Amniotic epithelial cell (primary cell): ENCODE measurements at places on chromosomes 4 and X.

DNA sequence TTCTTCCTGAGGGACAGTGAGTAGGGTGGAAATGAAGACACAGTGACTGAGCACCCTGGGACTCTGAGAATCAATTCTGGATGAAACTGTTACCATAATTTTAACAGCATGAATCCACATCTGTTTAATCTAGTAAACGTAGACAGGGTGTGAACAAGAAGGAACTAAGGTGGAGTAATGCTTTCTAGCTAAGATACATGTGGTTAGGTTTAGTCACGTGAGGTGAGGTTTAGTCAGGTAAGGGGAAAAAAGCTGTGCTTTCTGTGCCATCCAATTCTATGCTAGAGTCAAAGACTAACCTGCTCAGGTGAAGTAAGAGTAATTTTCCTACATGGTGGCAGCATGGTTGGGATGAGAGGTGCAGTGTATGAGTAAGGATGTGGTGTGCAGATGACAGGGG, 54.0 kb upstream of the C4orf54 start:
- DNase-seq: no peak

- peak; percentile 24 for DNase-seq
Measured at GRCh38 chrX:109600237-109600651, 24.7 kb downstream of the KCNE5 start.

- DNase-seq: no peak
Measured at GRCh38 chr4:115234405-115235093, 121.1 kb upstream of the NDST4 start.

- DNase-seq: peak; percentile 96
Measured at GRCh38 chr4:113445286-113445685, 316.3 kb downstream of the CAMK2D start.

DNA sequence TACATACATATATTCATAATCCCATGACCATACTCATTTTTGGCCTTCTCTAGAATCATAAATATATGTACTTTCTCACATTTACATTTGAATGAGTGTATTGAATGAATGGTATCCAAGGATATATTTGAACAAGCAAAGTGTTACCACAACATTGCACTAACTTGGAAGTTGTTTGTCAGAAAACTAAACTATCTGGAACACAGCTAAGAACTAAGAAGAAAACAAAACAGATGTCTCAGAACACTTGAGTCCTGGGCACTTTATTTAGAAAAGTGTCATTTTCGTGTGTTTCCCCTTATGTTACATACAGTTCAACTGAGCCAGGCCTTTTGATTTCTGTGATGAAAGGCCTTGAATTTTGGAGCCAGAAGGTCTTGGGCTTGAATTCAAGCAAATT, 466.7 kb upstream of the FAT1 start:
- no peak for DNase-seq

GRCh38 chr4:36054694-36055422, 189.5 kb downstream of the ARAP2 start:
- peak; percentile 22 for DNase-seq

DNA sequence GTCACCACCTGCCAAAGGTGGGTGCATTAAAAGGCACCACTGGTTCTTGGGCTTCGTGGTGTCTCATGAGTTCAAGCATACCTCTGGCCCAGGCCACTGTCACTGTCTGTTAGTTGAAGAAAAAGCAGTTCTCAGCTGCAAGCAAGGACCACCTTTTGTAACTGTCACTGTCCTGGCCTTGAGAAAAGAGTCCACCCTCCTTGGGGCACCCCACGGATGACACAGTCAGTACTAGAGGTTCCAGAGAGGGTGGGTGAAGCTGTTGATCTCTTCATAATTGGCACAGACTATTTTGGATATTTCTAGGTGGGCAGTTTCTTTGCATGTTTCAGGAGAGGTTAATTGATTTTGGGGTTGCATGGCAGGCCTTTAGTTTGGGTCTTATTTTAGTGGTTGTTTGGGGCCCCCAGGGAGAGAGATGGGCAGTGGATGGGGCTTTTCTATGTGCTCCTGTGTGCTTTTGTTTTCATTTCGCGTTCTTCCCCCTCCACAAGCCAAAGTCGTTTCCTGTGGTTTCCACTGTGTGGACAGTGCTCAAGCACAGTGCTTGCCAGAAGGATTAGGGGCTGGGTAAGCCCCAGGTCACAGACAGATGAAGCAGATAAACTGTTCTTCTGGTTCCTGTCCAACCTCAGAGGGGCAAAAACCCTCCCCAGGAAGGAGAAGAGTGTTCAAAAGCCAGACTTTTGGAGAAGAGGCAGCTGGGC, 156.2 kb upstream of the PPP1R2C start:
- DNase-seq: peak; percentile 13

GRCh38 chrX:38232079-38232686, 11.5 kb upstream of the SRPX start:
- DNase-seq: peak; percentile 74

DNA sequence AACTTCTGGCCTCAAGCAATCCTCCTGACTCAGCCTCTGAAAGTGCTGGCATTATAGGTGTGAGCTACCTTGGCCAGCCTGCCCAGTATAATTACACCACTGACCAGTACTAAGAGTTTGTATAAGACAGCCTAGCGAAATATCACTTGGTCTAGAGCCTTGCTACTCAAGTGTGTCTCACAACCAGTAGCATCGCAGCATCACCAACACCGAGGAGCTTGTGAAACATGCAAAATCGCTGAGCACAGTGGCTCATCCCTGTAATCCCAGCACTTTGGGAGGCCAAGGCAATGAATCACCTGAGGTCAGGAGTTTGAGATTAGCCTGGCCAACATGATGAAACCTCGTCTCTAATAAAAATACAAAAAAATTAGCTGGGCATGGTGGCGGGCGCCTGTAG, 102.0 kb upstream of the GATB start:
- peak; percentile 83 for DNase-seq

DNA sequence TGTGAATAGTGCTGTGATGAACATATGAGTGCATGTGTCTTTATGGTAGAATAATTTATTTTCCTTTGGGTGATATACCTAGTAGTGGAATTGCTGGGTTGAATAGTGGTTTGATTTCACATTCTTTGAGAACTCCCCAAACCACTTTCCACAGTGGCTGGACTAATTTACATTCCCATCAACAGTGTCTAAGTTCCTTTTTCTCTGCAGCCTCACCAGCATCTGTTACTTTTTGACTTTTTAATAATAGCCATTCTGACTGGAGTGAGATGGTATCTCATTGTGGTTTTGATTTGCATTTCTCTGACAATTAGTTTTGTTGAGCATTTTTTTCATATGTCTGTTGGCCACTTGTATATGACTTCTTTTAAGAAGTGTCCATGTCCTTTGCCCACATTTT, 29.1 kb downstream of the JADE3 start:
- no peak for DNase-seq

DNA sequence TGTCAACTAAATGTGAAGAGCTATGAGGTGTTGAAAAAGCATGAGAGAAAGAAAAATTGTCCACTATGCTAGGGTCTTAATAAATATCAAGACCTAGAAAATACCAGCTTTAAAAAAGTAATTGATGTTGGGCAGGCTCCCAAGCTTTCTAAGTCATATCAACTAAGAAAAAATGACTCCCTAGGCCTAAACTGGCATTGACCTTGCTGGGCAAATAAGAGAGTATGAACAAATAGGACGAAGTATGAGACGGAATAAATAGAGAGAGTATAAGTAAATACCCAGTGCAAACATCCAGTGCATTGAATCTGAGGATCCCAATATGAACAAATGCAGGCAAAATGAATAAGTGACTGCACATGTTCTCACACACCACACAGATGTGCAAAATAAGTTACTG, 3.2 kb downstream of the KDR start:
- DNase-seq: no peak

DNA sequence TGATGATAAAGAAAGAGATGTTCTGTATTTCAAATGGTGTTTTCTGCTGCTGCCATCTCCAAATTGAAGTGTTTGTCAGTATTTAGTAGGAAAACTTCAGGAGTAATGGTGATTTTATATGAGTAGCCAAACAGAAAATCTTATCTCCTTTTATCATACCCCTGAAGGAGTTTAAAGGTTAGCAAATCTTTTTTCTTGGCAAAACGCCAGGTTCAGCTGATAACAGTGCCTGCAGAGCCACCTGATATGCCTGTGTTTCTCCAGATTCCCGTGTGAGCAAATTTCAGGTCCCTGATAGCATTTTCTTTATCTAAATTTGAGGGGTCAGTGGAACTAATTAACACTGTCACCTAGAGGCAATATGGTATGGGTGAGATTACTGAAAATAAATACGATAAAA, 65.8 kb upstream of the ETNPPL start:
- no peak for DNase-seq

GRCh38 chr4:145939856-145940255, 1.2 kb upstream of the ZNF827 start:
- no peak for DNase-seq

GRCh38 chr4:70518716-70519115, 347 bp downstream of the AMTN start:
- peak; percentile 42 for DNase-seq

GRCh38 chr4:114250439-114250891, 271.0 kb upstream of the ARSJ start:
- no peak for DNase-seq

DNA sequence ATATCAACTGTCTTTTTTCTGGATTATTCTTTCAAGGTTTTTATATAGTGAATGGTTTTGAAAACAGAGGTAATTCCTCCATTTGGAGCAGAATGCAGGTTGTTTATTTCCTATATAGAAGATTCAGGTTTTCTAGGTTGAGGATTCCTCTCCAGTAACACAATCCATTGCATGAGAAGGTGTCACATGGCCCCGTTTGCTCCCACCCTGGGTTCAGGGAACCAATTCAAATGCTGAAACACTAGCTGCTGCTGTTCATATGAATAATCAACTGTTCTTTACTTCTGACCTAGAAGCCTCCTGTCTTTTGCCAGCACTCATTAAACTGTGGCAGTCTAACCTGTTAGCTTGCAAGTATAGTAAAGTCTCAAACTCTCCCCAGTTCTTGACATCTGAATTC, 1316.9 kb upstream of the TENM3 start:
- DNase-seq: no peak

DNA sequence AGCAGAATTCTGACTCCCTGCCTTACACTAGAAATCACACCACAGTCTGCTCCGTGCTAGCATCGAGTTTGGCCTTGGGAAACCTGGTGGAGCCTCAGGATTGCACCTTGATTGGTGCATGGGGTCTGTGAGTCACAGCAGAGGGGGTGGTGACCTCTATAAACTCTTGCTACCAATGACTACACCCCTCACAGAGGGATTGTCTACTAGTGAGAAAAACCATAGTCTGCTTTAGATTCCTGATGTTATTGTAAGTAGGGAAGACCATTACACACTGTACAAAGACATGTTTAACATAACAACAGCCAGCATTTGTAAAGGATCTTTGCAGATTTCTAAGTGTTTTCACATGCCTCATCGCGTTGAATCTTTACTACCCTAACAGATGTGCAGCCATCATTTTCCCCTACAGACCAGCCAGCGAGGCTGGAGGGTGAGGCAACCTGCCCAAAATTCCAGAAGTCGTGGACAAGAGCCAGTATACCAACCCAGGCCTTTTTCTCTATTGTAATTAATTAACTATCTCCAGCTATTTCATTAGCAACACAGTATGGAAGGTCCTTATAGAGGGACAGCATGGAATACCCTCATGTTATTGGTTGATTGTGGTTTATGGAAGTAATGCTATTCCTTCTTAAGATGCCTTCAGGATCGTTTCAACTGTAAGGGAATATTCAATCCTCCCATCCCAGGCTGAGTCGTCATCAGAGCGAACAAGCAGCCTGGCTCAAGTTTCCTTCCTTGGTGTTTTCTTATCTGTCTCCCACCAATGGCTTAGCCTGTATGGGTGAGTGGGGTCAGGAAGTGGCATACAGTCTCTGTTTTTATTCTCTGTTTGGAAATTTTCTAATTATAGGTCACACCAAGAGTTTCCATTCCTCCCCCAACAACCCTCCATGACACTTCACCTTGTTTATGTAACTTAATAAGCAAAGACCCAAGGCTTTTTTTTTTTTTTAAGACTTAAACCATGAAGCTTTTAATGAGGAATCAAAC, 55.9 kb upstream of the KDR start:
- DNase-seq: peak; percentile 72

GRCh38 chrX:74325130-74326059, 21.4 kb downstream of the ZCCHC13 start:
- DNase-seq: no peak

DNA sequence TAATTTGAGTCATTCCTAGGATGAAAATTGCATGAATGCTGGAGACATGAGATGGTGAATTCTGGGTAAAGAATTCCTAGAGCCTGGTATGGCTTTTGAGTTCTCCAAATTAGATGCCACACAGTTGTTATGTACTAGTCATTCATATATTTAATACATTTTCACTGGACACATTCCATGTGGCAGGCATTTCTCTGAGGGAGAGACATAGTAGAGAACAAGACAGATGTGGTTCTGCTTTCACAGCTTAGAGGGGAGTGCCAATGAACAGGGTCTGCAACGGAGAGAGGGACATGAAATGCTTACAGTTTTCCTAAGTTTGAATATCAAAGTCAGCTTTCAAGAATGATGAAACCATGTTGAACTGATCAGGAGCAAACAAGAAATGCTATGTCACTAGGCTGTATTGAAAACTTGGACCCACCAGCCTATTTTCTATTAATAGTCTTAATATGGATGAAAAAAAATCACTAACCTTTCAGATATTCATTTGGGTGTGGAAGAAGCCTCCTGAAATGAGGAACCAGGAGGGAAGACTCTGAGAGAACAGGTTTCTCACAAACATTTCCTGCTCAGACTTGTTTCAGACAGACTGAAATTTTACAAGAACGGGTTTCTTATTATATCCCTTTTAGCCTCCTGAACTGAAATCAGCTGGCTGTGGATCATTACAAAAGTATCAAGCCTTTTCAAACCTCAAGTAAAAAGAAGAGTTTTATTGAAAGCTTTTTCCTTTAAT, 276.0 kb upstream of the TET2 start:
- no peak for DNase-seq

- no peak for DNase-seq
Measured at GRCh38 chr4:100170986-100171385, 19.3 kb downstream of the DDIT4L start.

GRCh38 chr4:87090305-87090704, 130.1 kb downstream of the KLHL8 start:
- DNase-seq: no peak

DNA sequence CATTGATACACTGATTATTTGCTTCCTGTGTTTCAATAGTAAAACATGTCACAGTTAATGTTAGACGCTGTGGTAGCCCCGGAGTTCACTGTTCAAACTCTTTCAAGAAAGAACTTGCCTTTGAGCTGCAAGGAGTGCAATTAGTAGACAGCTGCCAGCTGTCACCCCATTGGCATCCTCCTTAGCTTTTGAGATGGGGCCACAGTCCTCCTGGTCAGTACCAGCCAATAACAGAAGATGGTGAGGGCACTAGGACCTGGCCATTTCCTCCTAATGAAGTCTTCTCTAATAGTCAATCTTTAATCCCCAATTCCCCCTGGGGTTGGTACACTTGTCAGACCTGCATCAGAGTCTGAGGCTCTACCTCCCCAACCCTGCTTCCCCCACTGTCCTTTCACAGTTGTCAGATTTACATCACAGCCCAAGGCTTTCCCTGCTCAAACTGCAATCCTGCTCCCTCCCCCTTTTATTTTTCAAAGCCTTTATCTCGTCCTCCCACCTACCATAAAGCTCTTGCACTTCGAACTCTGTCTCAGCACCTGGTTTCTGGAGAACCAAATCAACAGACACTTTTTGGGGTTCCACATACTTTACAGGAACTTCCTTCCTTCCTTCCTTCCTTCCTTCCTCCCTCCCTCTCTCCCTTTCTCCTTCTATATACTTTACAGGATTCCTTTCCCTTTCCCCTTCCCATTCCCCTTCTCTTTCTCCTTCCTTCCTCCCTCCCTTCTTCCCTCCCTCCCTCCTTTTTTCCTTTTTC, 182.0 kb downstream of the RASL11B start:
- no peak for DNase-seq

GRCh38 chrX:20666331-20666730, 399.6 kb upstream of the RPS6KA3 start:
- DNase-seq: no peak
